GF-D8 (cell line): ENCODE measurements at places on chromosomes 3 and 15.

GRCh38 chr3:172651936-172652625 lies 58.8 kb downstream of the NCEH1 start:
- no peak for DNase-seq

DNA sequence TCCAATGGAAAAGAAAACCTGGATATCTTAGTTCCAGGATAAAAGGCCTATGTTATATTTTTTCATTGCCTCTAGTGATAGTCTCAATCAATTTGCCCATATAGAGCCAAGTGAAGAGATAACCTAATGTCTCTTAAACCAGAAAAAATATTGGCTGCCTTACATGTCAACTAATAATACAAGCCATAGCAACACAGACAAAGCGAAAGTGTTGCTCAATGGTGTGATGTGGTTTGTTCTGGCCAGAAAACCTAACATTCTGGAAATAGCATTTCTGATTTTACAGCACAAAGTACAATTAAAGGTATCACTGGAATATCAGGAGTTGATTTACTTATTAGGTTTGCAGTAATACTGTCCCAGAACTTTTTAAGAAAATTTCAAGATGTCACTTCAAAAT lies 101.5 kb downstream of the ATP8B4 start:
- DNase-seq = no peak

DNA sequence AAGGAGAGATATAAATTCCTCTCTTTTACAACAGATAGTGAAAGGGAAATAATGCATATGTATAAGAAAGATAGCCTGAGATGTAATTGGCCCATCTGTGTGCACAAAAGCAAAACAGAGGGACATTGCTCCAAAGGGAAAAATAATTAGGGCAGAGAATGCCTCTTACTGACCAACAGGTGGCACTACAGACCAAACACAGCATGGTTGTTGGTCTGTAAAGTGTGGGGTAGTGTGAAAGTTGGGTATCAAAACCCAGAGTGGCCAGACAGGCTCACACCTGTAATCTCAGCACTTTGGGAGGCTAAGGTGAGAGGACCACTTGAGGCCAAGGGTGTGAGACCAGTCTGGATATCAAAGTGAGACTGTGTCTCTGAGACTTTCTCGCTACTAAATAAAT lies 4.5 kb upstream of the TLNRD1 start:
- peak; percentile 8 for DNase-seq

GRCh38 chr3:27483117-27484014 lies 818 bp downstream of the SLC4A7 start:
- DNase-seq = peak; percentile 33

DNA sequence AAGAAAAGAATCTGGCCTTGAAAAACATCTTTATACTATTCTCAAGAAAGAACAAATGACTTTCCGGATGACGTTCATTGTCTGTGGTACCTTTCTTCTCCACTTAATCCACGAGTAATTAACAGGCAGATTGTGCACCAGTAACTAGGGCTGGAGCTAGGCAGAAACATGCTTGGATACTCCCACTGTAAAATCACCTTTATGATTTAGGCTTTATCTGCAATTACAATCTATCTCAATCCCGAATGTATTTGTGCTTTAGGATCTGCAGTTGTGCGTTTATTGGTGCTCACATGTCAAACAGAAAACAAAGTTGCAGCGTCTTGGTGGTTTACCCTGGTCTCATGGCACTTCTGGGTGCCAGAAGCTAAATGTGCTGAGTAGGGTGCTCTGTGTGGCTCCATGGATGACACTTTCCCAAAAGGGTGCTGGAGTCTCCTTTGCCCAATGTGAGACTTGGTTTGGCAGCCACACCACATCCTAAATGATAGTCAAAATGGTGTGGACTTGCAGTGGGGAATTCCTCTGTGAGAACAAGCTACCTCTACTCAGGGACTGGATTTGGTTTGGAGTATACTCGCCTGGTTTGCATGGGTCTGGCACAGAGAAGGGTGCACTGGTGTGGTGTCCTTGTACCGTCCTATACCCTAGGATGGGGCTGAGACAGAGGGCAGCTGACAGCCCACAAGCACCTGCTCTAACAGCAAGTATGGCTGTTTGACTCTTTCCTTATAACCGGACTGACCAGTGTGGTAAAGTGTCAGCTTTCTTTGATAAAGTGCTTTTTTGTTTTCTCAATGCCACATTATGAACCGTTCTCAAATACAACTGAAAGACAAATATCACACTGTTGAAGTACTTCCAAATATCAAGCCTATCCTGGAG lies 7.7 kb downstream of the SERP1 start:
- DNase-seq = no peak

DNA sequence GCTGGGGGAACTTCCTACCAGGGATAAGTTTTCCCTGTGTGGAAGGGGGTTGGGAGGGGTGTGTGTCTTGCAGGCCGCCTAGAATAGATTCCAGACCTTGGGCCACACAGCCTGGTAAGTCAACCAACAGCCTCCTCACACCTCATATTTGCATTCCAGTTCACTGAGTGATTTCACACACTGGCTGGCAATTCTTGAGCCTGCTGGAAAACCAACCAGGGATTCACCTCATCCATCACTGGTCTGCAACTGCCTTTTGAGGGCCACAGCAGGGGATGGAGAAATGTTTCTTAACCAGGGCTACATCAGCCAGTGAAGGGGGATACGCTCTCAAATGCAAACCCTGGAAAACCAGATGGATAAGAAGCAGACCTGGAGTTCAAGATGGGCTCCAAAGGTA lies 2.0 kb downstream of the FSTL1 start:
- no peak for DNase-seq
